ENCODE measurements at places on chromosomes 11 and 22.

GRCh38 chr11:34267417-34267816 lies 90.4 kb downstream of the ABTB2 start:
- DNase-seq: no peak

GRCh38 chr11:64994318-64994717 lies 2.5 kb downstream of the BATF2 start:
- DNase-seq: no peak

GRCh38 chr11:119484741-119485605 lies 62.0 kb upstream of the THY1 start:
- no peak for DNase-seq

DNA sequence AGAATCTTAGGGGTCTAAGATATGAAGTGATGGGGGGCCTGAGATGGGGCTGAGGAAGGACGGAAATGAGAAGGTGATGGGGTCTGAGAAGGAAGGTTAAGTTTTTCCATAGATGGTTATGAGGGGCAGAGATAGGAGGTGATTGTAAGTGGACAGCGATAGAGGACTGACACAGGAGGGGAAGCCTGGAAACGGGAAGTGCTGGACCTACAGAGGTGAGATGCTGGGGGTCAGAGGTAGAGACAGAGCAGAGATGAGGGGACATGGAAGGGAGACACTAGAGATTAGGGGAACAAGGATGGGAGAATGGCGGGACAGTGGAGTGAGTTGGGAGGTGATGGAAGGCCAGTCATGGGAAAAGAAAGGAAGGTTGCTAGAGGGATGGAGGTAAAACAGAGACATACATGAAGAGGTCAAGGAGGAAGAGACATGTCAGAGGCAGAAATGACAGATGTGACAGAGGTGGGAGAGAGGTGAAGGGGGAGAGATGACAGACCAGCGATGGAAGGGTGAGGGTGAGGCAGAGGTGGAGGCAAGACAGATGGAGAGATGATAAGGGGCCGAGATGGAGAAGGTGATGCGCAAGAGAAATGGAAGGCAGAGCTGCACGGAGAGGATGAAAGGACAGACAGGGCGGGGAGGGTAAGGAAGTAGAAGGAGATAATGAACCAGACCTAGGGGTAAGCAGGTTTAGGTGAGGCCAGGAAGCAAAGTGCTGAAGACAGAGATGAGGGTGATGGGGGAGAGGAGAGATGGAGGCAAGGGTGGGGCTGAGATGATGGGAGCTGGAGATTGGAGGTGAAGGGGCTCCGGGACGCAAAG lies 50.8 kb downstream of the SLC22A12 start:
- DNase-seq: no peak

GRCh38 chr22:20577549-20577975 lies 70.2 kb downstream of the MED15 start:
- no peak for DNase-seq

- DNase-seq: no peak
These were observed 5.7 kb downstream of the SLC16A8 start for GRCh38 chr22:38078046-38078840.

GRCh38 chr22:43841742-43842141 lies 20.6 kb downstream of the SULT4A1 start:
- no peak for DNase-seq

GRCh38 chr11:15473954-15474837 lies 359.5 kb downstream of the INSC start:
- DNase-seq: no peak

GRCh38 chr22:24338726-24339451 lies 68.3 kb downstream of the SPECC1L start:
- DNase-seq: no peak

- DNase-seq: no peak
These were observed 562.4 kb downstream of the OPCML start for GRCh38 chr11:132969892-132970291.

DNA sequence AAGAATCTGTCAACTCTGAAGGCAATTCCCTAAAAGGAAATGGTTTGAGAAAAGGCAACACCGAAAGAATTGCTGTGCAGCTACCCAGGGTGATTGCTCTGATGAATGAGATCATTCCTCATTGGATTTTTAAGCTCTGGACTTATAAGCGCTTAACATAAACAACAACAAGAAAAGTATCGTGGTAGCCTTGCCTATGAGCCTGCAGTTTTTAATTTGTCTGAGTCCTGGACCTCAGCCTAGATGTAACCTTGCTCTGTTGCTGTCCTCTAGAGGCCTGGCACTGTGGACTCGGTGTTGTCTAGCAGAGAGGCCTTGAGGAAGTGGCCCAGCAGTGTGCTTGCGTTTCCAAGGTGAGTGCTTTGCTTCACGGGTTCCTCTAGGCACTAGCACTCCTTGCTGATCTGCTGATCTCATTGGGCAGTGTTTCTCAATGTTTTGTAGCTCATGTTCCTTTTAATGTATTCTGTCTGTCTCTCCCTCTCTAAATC lies 20.4 kb downstream of the CCDC81 start:
- DNase-seq: no peak

DNA sequence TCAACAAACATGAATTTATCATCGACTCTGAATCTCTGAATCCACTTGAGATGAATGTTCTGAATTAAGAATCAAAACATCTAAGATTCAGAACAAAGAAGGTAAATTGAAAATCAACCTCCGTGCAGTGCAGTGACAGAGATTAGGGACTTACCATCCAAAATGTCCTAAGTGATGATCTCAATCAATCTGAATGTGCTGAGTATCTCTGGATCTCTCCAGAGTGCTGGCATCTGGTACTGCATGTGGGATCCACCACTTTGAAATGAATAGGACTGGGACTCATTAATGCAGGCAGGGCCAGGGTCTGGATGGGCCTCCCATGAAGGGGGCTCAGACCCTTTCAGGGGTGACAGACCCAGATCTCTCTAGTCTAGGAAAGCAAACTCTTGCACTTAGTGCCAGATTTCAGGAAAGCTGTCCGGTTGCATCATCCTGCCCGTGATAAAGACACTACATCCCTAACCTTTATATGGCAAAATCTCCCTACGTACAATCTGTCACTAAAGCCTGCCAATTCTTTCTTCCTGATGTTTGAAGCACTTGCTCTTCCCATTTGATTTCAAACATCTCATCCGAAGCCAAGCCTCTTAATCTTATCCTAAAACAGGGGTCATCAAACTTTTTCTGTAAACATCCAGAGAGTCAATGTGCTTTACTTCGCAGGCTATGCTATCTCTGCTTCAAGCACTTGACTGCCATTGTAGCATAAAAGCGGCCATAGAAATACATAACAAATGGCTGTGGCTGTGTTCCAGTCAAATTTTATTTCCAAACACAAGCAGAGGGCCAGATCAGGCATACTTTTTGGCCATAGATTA lies 263.3 kb downstream of the LARGE1 start:
- DNase-seq: no peak

- no peak for DNase-seq
These were observed 36.8 kb downstream of the IL18 start for GRCh38 chr11:112127056-112127455.

- DNase-seq: no peak
These were observed 90.2 kb upstream of the ALKBH3 start for GRCh38 chr11:43790444-43790794.

DNA sequence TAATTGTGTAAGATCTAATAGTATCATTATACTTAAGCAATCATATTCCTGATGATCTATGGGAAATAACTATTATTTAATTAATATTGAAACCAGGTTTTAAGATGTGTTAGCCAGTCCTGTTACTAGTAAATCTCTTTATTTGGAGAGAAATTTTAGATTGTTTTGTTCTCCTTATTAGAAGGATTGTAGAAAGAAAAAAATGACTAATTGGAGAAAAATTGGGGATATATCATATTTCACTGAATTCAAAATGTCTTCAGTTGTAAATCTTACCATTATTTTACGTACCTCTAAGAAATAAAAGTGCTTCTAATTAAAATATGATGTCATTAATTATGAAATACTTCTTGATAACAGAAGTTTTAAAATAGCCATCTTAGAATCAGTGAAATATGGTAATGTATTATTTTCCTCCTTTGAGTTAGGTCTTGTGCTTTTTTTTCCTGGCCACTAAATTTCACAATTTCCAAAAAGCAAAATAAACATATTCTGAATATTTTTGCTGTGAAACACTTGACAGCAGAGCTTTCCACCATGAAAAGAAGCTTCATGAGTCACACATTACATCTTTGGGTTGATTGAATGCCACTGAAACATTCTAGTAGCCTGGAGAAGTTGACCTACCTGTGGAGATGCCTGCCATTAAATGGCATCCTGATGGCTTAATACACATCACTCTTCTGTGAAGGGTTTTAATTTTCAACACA lies 6.4 kb downstream of the BIRC3 start:
- no peak for DNase-seq
